ENCODE measurements at places on chromosomes 12 and 14.

GRCh38 chr14:99883866-99884650 lies 90.8 kb downstream of the EML1 start:
- DNase-seq = no peak

- DNase-seq = peak; percentile 45
Measured at GRCh38 chr14:93369713-93370266, 22.8 kb downstream of the COX8C start.

DNA sequence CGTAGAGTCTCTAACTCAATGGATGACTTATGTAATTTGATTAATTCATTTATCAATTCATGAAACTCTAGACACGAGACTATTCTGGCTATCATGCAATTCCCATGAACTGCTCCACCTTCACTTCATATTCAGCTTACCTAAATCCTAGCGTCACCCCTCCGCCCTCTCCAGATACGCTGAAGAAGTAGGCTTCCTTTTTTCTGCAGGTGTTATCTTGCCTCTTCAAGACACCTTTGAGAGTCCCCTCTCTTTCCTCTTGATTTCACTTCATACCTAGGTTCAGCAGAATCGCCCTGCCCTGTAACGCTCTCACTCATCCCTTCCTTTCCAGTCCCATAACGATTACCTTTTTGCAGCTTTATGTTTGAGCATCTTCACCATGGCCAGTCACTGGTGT lies 4.0 kb upstream of the RNASE4 start:
- DNase-seq = no peak

DNA sequence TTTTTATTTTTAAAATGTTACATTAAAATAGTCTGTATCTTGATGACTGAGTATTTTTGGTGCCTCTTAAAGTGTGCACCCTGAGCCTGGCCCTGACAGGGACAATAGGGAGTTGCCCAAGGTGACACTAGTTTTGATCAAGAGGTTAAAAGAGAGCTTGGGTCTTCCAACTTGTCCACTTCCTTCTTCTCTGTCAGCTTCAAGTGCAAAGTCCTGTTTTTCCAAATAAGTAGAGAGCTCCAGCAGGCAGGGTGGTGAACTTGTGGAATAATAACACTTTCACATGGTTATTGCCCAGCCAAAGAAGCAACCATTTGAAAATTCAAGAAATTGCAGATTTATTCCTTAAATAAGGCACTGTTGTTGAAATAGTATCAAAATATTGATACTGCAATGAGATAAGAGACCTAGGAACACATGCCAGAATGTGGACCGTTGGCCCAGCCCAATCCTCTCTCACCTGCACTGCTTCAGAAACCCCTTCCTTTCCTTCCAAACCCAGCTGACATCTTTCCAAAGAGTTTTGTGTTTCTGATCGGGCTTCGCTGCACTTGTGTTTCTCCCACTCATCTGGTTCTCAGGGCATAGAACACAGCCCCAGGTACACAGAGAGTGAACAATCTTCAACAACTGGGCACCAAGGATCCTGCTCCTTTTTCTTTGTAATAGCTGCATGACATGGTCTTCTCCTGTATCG lies 13.8 kb upstream of the COL2A1 start:
- no peak for DNase-seq

DNA sequence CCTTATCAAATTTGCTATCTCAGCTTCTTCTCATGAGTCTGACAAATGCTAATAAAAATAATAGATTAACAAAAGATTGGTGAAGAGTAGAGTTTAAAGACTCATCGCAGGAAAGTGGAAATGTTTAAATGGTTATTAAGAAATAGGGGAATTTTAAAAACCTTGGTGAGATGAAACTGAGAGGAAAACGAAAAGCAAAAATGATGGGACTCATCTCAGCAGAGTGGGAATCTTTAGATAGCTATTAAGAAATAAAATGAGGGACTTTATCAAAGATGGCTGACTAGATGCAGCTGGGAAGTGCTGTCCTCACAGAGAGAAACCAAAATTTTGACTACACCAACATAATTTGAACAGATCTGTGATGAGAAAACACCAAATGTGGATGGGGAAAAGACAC lies 79.2 kb upstream of the CD163 start:
- DNase-seq = no peak

- no peak for DNase-seq
Measured at GRCh38 chr12:6211421-6211869, 11.2 kb downstream of the CD9 start.

- no peak for DNase-seq
Measured at GRCh38 chr12:111203969-111204368, 164.9 kb downstream of the PHETA1 start.
